Central memory CD4-positive, alpha-beta T cell (primary cell): ENCODE measurements at places on chromosomes 7 and 10.

DNA sequence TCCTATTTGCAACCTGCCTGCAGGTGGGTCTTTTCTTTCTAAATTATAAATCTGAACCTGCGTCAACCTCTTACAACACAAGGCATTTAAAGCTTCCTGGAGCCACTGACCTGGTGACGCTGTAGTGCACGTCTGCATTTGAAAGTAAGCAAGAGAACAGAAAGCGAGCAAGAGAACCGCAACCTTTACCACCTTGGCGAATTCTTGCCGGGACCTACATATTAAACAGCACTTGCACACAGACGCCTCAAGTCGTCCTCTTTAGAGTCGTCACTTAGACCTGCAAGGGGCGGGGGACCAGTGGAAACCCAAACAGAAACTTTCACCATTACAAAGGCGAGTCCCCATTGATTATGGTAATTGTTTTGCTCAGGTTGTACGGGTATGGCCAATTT, 9.5 kb downstream of the GLI3 start:
- no peak for DNase-seq

GRCh38 chr7:16301291-16301690, 120.0 kb downstream of the CRPPA start:
- no peak for DNase-seq

- DNase-seq: no peak
Measured at GRCh38 chr7:103683348-103683747, 237.3 kb upstream of the SLC26A5 start.

- DNase-seq: no peak
Measured at GRCh38 chr10:15813415-15813814, 46.9 kb downstream of the MINDY3 start.

- DNase-seq: no peak
Measured at GRCh38 chr10:34996843-34997242, 93.3 kb downstream of the CUL2 start.
